ENCODE measurements at places on chromosomes 3 and 15.

GRCh38 chr3:171330938-171331337 is 129.3 kb downstream of the TNIK start:
- DNase-seq, result no peak

DNA sequence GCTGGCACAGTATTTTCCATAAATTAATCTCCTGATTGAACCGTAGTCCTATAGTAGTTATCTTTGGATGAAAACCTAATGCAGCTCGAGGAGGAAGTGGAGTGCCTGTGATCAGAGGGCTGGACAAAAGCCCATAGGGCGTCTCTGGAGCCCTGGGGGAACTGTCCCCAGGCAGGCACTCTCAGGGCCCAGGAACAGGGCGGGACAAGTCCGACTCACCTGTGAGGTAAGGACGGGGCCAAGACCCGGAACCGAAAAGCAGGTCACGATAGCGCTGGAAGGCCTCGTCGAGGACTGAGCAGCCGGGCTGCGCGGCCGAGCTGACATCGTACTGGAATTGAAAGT is 341 bp downstream of the HEXA start:
- DNase-seq, result peak; percentile 26

DNA sequence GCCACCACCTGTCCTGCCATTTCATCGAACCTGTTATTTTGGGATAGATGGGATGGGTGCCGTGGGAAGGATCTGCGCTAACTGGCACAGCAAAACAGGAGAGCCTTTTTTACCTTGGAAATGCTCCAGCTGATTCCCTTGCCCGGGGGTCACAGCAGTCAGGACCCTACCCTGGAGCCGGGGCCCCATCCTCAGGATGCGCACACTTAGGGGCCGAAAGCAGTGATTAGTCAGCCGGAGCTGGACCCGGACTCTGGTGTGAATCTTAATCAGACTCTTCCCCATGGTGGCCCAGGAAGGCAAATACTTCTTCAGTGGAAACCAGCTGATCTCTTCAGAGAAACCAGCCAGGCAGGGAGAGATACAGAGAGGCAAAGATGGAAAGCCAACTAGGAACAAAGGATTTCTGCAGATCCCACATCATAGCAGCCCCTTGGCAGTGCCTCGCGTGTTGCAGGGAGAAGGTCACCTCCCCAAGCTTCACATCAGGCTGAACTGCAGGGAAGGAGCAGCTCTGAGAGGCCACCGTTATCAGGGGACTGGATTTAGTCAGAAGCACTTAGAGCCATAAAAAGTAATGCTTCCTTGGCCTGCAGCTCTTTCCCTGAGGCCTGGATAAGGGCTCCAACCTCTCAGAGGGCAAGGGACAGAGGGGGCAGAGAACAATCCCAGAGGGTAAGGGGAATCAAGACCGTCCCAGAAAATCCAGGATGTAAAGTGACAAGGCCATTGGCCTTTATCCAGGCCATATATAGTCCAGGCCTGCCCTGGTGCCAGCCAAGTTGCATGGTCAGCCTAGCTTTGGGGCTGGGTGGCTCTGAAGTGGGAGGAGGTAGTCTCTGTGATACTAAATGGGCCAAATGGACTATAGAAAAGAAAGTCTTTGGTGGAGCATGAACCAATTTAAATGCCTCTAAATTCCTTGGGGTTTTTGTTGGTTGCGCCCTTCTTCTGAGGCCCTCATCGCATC is 52.9 kb downstream of the WDR76 start:
- DNase-seq, result no peak

DNA sequence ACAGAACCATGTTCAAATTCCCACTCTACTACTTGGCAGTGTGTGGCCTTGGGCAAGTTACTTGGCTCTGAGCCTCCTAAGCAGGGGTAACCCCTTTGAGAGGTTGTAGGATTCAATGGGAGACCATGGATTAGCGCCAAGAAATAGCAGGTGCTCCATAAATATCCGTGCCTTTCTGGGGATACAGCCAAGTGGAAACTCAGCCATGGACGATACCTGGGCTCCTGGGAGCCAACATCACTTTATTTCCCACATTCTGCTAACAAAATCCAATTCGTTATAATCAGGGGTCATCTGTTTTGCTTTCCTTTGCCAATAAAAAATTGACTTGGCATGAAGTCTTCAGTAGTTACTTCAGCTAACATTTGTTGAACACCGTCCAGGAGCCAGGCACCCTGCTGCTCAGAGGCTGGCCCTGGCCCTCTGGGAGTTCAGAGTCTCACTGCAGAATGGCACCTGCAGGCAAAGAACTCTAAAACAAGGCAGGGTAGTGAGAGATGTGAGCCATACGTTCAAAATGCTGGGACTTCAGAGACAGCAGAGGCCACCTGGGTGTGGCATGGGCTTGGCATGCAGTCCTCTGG is 42.3 kb downstream of the ZDHHC19 start:
- no peak for DNase-seq

- DNase-seq, result no peak
Measured at GRCh38 chr3:7292362-7292761, 431.4 kb downstream of the GRM7 start.
